ENCODE measurements at places on chromosomes 5 and 9.

DNA sequence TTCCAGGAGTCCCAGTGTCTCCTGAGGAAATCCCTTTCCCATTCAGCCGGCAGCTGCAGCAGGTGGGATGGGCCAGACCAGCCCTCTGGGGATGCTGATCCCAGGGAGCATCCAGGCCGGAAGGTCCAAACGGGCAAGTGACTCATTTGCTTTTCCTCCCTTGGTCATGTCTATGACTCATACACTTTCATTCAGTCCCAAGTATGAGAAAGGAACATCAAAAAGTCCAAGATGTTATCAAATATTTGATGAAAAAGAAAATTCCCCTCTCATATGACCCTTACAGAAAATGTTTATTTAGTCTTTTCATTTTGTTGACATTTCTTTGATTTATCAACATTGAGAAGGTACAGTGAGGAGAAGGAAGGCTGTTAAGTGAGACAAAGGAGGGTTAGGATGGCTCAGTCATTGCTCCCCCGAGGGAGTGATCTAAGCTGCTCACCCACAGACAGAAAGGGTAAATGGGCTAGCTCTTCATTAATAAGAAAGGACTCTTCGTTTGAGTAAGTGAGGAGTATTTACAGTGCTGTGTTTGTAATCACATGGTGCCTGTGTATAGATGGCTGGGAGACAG is 117.6 kb upstream of the ANKRD55 start:
- peak; percentile 80 for DNase-seq

GRCh38 chr9:70054521-70054920 is 10.9 kb downstream of the MAMDC2 start:
- DNase-seq: no peak

DNA sequence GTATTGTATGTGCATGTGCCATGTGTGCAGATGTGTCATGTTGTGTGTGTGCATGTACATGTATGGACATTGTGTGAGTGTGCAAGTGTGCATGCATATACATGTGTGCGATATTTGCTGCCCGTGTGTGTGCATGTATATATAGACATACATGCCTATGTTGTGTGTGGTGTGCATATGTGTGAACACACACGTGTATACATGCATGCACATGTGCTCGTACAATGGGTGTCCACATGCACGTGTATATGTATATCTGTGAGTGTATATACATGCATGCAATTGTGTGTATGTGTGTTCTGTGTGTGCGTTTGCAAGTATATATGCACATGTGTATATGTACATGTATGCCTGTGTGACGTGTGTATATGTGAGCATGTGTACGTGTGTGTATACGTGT is 3.0 kb upstream of the SLC6A18 start:
- no peak for DNase-seq

DNA sequence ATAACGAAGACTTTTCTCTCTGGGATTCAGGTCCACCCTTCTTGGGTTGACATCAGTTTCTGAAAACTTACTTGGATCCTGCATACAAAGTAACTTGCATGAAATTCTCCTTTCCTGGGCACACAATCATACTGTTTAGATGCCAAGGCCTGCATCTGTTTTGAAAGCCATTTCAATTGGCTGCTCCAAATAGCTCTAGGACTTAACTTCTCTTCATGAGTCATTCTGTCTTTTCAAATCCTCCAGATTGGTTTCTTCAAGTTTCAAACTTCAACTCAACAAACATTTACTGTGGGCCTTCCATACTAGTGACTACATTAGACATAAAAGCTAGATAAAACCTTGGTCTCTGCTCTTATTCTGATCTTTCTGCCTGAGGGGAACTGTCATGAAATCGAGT is 54.8 kb upstream of the HMHB1 start:
- no peak for DNase-seq

- no peak for DNase-seq
These were observed 111.7 kb downstream of the TLR4 start for GRCh38 chr9:117815948-117816347.

- DNase-seq: no peak
These were observed 69.7 kb downstream of the TRIO start for GRCh38 chr5:14212838-14213237.

DNA sequence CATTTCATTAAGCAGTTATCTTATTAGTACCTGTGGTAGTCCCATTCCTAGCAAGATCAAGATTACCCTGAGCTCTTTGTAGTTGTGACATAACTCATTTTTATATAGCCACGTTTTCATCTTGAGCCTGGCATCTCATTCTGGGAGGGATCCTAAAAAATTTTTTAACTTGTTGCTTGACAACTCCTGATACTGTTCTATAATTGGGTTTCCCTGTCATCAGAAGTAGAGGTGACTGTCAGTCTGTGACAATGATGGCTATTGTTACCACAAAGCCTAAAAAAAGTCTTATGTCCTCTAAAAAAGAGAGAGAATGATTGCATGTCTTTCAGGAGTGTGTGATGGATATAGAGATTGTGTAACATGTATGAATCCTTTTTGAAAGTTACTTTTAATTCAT is 164.8 kb downstream of the SGCD start:
- no peak for DNase-seq

All from cardiac muscle cell (in vitro differentiated cells and primary cell).